ENCODE measurements at places on chromosomes 13 and 19. TPM values are rescaled to one million over a fixed set of nuclear protein-coding genes. Genes with fewer than 3 reads are reported as not detected.

- DNase-seq, result no peak
Observed at GRCh38 chr19:57273014-57273413, 7.3 kb upstream of the ZNF460 start.

DNA sequence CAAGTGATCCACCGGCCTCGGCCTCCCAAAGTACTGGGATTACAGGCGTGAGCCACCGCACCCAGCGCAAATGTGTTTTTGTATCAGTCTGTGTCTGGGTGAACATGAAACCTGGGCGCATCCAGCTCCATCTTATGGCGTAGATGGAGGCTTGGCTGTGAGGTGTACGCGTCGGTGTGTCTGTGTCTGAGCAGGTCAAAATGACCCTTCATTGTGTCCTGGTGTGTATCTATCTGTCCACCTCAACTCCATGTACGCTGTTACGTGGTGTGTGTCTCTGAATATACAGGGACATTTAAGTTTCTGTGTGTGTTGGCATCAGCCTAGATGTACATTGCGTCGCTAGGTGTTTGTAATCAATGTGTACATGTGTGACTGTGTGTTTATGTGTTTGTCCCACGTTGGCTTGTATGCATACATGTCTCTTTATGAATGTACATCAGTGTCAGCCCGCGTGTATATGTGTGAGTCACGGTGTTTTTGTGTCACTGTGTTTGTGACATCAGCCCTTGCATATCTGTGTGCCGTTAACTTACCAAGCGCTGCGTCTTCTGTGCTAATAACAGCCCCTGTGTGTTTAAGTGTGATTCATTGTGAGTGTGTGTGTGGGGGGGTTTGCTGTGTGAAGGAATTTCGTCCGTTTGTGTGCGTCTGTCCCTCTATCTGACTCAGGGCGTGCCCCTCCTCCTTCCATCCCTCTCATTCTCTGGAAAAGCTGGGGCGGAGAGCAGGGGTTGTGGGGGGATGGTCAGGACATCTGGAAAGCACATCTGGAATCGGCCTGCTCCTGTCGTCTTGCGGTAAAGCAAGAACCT is 6.4 kb downstream of the AXL start:
- DNase-seq, result peak; percentile 92

CILP2 gene
- 20.5 TPM for total RNA-seq

ITM2B gene
- 141 TPM for total RNA-seq

- no peak for DNase-seq
Observed at GRCh38 chr19:2815191-2815614, 4.5 kb upstream of the ZNF554 start.

LGALS4 gene
- not detected for total RNA-seq

- no peak for DNase-seq
Observed at GRCh38 chr13:101522607-101523006, 70.1 kb downstream of the ITGBL1 start.

SIGLEC10 gene
- total RNA-seq, result 5.1 TPM

SMIM17 gene
- 3.4 TPM for total RNA-seq

GRCh38 chr13:93462151-93462550 is 235.5 kb downstream of the GPC6 start:
- DNase-seq, result peak; percentile 31

Data from umbilical cord (tissue), 2 donors.